Stimulated activated CD4-positive, alpha-beta T cell treated with anti-CD3 and anti-CD28 coated beads, Interleukin-4, amount 100 ng/mL, for 4 hours (primary cell): ENCODE measurements at places on chromosomes 1 and 21.

GRCh38 chr1:25082216-25082899, 149.9 kb downstream of the SYF2 start:
- DNase-seq, result no peak

DNA sequence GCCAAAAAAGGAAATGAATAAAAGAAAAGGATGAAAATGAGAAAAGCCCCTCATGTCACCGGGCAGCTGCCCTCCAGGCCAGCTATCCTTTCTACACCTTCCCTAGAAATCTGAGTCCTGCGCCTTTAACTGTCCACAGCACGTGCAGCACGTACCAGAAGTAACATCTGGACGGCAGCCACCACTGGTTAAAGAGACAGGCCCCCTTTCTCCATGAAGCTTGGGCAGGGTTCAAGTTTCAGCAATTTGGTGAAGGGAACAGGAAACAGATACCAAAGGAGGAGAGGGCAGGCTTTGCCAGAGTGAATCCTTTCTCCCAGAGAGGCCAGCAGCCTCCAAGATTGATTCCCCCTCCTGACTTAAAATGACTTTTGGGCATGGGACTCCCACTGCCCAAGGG, 3.6 kb upstream of the KIAA2013 start:
- no peak for DNase-seq

- no peak for DNase-seq
Measured at GRCh38 chr1:157157501-157158190, 19.5 kb upstream of the ETV3 start.

DNA sequence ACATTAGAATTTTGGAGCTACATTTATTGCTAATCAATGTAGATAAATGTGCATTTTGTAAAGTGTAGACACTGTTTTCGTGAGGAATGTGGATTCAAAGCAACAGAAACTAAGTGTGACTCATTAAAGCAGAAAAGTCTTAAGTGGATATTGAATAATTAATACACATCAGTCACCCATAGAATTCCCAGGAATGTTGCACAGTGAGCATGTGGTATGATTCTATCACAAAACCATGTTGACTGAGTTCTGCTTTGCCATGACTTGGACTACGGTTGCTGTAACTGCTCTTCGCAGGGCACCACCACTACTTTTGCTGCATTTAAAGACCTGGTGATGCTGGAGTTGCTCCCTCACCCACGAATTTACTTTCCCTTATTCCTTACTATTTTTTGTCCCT, 471.8 kb downstream of the KCNT2 start:
- DNase-seq, result no peak

- DNase-seq, result no peak
Measured at GRCh38 chr1:119959268-119960220, 63.2 kb upstream of the ADAM30 start.

DNA sequence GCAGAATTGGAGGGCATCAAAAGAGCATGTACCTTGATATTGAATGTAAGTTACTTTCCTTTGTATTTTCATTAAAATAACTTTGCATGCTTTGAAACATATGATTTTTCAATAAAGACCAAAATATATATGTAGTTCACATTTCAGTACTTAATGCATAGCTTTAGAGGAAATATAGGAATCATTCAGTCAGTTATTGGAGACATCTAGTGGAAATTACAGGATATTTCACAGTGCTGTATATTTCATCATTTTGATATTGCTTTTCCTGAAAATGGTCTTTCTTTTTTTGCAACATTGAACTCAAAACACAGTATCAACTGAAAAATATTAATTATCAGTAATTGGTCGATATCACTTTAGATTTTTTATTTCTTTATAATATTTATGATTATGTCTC, 375.8 kb downstream of the NCAM2 start:
- DNase-seq, result no peak
